Mesendoderm (in vitro differentiated cells): ENCODE measurements at places on chromosomes 4 and X.

- no peak for DNase-seq
These were observed 43.1 kb upstream of the AFF2 start for GRCh38 chrX:148457279-148457678.

GRCh38 chrX:100650841-100651240, 6.8 kb downstream of the SRPX2 start:
- DNase-seq, result no peak

DNA sequence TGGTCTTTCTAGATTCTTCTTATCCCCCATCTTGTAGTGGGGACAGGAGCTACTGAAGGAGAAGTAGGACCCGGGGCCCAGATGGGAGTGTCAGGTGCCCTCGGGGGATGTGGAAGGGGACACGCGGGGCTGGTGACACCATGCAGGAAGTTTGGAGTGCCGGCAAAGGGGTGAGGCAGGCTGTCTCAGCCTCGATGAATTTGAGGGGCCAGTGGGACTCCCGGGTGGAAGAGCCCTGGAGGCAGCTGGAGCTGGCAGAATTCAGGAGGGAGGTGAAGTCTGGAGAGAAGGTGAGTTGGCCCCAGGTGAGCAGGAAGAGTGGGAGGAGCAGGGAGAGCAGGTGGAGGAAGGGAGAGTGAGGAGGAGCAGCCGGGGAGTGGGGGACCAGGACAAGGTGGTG, 101.7 kb downstream of the CPZ start:
- no peak for DNase-seq

DNA sequence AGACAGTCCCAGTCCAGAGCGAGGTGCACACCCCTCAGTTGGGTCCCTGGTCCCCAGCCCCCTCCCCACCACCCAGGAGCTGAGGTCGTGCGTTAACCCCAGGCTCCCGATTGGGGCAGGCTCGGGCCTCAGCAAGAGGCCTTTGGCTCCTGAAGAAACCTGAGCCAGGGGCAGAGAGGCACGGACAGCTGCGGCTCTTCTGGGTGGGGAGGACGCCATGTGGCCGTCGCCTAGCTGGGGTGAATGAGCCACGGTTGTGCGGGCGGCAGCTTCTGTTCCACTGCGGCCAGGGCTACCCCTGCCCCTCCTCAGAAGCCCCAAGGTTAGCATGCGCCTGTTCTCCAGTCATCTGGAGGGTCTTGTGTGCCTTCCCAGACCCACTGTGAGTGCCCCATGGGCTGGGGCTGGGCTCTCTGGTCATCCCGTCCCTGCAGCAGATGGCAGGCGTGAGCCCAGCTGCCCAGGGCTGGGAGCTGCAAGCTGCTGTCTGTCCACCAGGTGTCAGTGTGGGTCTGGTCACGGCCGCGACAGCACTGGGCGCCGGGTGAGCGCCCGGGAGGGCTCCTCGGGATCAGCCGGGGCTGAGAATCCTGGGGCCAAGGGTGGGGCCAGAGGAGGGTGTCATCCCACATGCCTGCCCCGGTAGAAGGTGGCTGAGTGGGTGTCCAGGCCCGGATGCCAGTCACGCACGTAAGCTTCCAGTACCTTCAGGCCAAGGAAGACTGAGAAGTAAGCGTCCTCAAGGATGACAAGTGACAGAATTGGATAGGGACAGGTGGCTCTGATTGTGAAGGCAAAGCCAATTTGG, 21.9 kb downstream of the ATP2B3 start:
- DNase-seq, result peak; percentile 64

DNA sequence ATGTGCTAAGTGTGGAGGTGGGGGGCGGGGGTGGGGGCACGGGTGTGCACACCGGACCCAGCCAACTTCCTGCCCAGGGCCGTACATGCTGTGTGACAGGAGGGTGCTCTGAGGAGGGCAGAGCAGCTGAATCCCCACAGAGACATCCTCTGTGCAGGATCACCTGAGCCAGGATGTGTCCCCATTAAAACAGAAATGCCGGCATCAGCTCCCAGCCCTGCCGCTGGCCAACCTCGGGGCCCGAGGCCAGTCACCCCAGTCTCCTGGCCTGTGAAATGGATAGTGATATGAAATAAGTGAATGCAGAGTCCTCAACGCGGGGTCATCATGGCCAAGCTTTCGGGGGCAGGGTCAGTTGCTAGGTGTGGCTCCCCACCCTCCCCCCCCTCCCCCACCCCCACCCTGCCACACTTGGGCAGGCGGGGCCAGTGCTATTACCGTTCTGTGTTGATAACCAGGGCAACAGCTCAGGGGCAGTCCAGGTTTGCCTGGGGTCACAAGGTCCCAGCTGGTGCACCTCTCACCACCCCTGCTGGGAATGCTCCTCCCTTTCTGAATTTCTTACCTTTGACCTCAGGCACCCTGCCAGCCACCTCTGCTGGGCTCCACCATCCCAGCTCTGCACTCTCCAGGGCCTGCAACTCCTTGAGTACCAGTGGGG, 227.2 kb upstream of the PSAPL1 start:
- no peak for DNase-seq
